ENCODE measurements at places on chromosomes 6 and 20.

DNA sequence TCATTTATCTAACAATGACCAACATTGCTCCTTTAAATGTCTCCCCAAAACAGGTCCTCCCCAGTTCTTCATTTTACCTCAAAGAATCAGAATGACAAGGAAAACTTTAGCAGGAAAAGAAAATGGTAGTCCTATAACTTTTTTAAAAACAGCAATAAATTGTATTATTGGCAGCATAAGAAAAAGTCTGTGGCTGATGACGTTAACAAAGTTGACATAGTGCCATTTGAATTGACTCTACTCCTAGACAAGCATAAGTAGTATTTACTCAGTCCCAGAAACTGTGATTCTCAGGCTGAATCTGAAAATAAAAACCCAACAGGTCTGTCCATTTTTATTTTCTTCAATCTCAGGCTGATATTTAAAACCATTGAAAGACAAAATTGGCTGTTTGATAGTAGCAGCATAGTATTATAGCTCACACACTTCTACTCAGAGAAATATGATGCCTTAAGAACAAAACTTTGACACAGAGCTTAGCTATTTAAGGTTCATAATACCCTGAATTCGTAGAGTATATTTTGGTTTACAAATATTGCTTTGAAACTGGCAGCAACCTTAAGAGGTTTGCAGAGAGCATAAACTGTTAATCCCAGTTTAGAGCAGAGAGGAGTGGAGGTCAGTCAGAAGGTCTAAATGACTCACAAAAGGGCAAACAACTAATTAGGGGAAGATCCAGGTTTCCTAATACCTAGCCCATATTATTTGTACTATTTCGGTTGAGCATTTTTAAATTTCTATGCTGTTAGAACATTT, 35.0 kb upstream of the TENT5A start:
- no peak for DNase-seq

- DNase-seq: no peak
Observed at GRCh38 chr6:12483712-12484111, 193.6 kb downstream of the EDN1 start.

GRCh38 chr6:16669227-16669626, 92.0 kb downstream of the ATXN1 start:
- peak; percentile 40 for DNase-seq

DNA sequence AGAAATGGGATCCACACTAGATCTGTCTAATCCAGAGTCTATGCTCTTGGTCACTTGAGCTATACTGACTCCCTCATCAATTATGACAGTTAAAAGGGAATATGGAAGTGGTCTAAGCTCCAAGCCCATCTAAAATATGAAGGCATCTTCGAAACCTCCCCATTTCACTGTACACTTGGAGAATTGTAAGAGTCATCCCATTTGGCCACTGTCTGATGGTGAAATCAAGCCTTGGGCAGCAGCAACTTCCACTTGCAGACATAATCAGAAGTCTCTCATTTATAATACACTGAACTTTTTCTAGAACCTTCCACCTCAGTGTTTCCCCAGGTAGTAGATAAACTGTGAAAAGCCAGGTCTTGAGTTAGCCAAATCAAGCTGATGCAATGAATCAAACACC, 26.3 kb upstream of the UBR2 start:
- DNase-seq: no peak

GRCh38 chr6:101818051-101818450, 424.5 kb downstream of the GRIK2 start:
- no peak for DNase-seq

DNA sequence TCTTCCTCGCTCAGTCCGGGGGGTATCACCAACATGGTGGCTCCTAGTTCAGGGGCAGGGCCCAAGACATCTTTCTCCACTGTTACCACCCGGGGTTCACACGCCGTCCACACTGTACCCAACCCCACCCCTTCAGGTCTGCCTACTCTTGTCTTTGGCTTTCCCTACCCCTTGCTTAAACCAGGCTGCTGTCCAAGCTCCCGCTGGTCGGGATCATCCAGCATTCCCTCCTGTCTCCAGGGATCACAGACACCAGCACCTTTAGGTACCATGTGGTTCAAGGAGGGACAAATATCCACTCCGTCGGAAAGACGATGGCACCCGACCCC, 395 bp downstream of the NELFE start:
- DNase-seq: no peak

DNA sequence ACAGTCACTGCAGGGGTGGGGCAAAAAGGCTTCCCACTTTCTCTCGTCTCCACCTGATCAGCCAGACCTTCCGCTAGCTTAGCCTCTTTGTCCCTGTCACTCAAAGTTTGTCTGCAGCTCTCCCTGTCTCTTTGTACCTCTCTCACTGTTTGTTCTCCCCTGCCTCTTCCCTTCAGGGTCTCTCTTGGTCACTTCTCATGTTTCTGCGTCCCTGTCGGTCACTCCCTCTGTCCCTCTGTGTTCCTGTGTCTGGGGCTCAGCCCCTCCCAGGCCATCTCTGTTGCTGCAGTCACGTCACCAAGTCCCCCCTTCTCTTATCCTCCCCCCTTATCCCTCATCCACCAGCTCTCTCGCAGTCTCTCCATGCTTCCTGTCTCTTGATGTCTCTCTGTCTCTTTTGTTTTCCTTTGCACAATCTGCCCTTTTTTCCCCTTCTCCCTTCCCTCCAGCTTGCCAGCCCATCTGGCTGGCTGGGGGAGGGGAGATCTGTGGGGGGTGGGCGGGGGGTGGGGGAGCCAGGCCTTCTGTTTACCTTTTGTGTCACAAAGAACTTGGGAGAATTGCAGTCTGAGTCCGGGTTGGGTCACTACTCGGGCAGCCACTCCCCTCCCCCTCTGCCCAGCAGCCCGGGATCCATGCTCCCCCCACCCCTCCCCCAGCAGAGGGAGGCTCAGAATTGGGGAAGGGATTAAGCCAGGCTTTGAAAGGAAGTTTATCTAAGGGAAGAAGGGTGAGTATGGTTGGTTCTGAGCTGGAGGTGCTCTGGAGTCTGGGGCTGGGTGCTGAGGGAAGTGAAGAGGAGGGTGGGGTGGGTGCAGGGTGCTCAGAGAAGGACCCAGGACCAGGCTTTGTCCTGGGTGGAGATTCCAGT, 32.3 kb downstream of the FOXP4 start:
- DNase-seq: no peak

GRCh38 chr6:78768271-78768670, 99.1 kb upstream of the IRAK1BP1 start:
- DNase-seq: no peak

GRCh38 chr6:4274382-4275082, 139.2 kb upstream of the ECI2 start:
- no peak for DNase-seq

- DNase-seq: no peak
Observed at GRCh38 chr6:30768634-30769087, 24.3 kb upstream of the IER3 start.

- DNase-seq: no peak
Observed at GRCh38 chr6:40112350-40112749, 178.1 kb upstream of the MOCS1 start.

DNA sequence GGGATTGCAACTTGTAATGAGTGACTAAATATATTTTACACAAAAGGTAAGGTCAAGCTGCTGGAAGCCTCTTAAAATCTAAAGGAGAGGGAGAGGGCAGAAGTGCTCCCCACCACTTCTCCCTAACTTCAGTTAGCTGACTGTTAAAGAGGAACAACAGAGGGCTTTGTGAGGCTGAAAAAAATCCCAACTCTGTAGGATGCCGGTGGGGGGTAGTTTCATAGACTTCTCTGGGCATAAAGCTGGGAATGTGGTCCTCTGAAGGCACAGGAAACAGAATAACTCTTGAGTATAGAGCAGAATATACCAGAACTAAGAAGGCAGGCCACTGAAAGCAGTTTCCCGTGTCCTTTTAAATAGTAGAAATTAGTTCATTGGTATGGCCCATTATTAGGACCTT, 71.6 kb downstream of the KIF6 start:
- no peak for DNase-seq

GRCh38 chr6:3458706-3459421, 2.0 kb upstream of the SLC22A23 start:
- DNase-seq: no peak

DNA sequence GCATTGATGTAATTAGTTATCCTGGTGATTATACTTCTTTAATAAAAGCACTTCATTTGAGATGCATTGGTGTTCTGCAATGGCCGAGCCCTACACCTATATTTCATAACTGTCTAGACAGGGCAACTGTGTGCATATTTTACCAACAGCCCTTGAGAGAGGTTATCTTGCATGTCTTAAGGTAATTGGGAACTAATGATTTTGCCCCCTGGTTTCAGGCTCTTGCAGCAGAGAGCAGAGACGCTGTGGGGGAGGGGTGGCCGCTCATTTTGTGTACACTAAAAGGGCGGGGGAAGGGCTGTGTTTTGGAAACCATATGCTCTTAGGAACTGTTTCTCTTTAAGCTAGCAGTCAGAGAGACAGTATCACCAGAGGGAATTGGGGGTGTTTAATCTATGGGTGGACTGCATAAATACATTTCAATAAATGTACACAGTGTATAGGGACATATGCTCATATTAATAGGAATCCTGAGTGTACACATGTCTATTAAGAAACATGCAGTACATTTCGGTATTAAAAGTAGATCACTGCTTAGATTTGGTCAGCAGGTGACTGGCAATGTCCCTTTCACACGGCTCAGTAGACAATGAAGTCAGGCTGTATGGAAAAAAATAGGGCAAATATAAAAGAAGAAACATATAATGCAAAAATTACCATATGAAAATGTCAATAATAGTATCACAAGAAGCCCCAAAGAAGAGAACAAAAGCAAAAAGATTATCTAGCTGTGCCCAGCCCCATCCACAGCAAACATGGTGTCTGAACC, 402.9 kb upstream of the CITED2 start:
- no peak for DNase-seq

DNA sequence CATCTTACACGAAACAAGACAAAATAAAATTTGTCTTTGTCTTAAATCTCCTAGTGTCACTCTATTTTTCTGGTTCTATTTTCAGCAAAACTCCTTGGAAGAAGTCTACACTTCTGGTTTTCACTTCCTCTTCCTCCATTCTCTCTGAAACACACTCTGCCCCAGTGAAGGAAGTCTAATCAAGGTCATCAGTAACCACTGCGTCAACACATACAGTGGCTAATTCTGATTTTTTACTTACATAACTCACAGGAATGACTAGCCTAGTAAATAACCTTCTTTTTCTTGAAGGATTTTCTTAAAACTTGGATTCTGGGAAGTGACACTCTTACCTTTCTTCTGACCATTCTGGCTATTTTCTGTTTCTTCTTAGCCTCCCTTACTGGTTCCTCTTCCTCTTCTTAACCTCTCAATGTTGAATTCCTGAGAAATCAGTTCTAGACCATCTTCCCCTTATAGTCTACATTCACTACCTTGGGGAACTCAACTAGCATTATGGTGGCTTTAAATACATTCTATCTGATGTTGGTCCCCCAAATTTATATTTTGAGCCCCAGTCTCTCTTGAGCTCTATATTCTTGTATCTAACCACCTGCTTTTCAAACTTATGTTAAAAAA, 37.5 kb downstream of the AIG1 start:
- DNase-seq: no peak

DNA sequence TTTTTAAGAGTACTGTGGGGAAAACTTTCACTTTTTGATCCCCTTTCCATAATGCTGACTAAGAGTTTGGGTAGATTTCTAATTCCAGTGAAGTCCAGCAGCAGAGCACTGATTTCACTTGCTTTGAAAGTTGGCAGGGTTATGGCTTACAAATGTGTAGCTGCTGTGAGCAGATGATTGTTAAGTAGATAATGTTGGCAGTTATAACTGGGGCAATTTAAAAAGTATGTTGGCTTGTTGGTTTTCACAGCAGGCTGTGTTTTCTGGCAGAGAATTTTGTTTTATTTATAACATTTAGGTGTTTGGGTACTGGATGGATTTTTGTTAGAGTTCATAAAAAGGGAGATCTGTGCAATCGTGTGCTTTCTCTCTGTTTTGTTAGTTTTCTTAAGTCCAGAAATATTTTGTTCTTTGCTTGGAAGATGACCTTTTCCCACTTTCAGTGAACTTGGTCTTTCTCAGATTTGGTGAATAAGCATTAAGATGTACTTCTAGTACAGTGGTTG, 31.4 kb downstream of the AFDN start:
- DNase-seq: no peak

GRCh38 chr6:28425944-28426541, 17.2 kb downstream of the ZSCAN23 start:
- no peak for DNase-seq

DNA sequence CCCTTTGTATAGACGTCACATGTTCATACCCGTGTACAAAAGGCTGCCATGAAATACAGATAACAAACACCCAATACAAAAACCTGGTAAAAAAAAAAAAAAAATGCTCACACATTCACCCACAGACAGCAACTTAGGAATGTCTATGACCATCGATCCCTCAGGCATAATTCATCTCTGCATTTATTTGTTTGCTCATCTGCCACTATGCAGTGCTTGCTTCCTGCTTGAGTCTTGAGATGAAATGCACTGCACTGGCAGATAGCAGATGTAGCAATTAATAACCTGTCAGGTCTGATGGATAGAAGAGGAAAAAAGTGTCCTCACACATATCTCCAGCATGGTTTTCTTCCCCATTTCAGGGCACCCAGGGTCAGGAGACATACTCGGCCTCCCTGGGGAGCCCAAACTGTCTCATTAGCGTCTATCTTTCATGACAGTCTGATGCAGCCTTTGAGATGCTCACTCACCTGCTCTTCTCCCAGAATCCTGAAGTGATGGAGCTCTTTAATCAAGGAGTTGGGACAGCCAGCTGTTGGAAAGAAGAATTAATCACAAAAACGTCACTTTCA, 295.1 kb upstream of the AGPAT4 start:
- DNase-seq: no peak

DNA sequence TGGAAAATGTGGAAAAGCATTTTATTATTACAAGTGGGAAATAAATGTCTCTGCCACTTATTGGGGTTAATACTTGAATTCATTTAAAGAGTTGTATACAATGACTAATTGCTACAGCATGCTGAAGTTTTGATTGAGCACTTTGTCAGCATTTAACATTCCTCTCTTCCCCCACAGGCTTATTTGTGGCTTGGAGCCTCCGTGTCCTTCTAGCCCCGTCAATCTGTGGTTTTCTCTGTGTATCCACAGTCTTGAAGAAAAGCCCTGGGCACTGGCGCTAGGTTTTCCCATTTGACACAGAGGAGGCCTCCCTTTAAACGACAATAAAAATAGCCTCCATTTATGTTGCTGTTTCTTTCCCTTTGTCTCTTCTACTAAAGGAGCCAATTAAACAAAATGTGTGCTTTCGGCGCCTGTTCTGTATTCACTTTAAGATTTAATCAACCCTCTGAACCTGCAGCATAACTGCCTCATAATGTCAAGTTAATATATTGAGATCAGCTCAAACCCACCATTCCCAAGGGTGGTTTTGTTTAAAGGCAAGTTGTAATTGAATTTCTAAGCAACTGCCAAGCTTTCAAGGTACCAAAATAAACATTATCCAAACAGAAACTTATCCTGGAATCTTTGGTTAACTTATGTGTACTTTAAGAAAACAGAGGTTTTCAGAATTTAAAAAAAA, 326.6 kb upstream of the RNF24 start:
- no peak for DNase-seq

Measured in stimulated activated CD8-positive, alpha-beta memory T cell treated with anti-CD3 and anti-CD28 coated beads, Interleukin-7, amount 100 ng/mL, for 24 hours (primary cell).